OCI-LY7 (cell line): ENCODE measurements at places on chromosomes 13 and 19. TPM values are rescaled to one million over a fixed set of nuclear protein-coding genes. Genes with fewer than 3 reads are reported as not detected.

GRCh38 chr13:42345367-42345766, 73.4 kb downstream of the AKAP11 start:
- DNase-seq, result no peak

DNA sequence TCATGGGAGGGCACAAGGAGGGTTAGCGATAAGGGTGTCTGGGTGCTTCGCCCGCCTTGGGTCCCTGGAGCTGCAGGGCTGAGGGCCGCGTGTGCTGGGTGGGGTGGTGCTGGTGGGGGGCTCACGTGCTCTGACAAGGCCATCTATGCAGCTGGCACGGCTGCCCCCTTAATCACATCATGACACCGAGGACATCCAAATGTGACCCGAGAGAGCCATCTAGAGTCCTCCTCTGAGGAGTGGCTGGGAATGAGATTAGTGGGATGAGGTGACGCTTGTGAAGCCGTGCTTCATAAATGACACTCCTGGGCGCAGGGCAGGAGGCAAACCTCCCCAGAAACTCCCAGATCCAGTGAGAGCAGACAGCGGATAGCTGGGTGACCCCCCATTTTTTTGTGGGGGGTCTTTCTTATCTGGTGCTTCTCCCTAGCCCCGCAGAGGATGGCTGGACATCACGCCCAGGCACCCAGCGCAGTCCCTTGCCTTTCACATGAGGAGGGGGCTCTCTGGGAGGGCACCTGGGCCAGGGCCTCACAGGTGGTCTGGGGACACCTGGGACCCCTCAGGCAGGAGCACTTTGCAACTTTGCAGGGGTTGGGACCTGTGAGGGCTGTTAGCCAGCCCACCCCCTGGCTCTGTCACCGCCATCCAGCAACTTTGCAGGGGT, 6.6 kb downstream of the FZR1 start:
- no peak for DNase-seq

- no peak for DNase-seq
Observed at GRCh38 chr19:18390065-18390907, 4.3 kb downstream of the GDF15 start.

ACTMAP gene
- total RNA-seq, result 52.1 and 54.8 TPM in 2 replicates

JAK3 gene
- total RNA-seq, result 24.4 and 25.3 TPM in 2 replicates

DNA sequence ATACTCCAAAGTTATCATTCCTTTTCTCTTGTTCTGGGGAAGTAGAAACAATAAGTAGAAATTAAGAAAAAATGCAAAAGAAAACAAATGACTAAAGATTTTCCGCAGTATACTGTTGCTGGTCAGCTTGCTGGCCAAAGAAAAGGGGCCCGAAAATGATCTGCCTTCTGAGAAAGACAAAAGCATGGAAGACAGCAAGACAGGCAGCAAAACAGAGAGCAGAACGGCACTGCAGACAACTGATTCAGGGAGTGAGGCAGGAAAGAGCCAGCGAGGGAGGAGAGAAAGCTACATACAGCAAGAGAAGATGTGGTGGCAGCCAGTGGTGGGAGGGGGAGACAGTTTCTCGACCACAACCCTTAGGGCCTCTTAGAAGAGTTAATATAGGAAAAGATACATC, 5.3 kb upstream of the DOCK9 start:
- no peak for DNase-seq

- no peak for DNase-seq
Observed at GRCh38 chr13:78468621-78469020, 134.7 kb downstream of the POU4F1 start.

SYNGR4 gene
- 1.0 and 1.2 TPM in 2 replicates for total RNA-seq

DNA sequence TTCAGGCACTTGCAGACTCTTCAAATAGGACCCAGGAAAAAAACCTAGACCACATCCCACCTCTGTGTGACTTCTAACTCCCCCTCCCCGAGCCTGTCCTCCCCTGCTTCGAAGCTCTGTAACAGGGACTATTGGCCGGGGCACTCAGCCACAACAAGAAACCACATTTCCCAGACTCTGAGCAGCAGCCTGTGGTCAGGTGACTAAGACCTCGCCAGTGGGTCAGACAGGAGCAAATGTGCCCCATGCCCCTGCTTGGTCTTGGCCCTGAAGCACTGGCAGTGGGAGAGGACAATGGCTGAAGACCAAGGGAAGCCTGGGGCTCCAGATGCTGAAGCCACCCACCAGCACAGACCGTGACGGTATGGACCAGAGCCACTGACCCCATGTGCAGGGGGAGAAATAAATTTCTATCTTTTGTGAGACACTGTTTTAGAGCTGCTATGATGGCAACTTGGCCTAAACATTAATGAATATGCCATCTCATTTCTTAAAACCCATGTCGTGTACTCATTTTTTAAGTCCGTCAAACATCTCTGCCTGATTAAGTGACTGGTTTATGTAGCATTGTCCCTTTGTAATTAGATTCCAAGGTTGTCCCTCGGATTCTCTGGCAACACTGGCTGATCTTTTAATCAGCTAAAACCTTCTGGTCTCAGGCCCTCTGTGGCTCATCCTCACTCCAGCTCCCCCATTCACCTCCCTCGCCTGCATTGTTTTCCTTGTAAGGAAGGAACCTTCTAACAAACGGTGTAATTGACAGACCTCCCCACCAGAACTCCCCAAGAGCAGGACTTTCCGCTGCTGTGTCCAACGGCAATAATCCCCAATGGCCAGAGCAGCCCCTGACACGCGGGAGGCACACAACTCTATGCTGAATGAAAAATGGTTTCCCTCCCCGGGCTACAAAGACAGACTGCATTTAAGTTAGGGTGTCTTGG, 98.4 kb downstream of the STK24 start:
- peak; percentile 6 for DNase-seq

HSH2D gene
- 70.4 and 79.0 TPM in 2 replicates for total RNA-seq

DNA sequence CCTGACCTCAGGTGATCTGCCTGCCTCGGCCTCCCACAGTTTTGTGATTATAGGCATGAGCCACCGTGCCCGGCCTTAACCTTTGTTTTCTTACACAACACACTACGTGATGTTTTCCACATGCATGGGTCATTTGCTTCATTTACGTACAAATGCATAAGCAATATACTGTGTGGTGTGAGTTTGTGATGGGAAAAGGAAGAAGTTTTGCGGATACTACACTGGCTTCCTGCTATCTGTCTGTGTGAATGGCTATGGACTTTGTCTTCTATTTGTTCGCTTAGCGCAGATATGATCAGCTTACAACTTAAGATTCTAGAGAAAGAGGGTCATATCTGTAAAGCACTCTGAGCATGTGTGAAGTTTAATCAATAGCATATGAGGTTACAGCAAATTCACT, 5.5 kb upstream of the ALOX5AP start:
- no peak for DNase-seq

ZNF667 gene
- total RNA-seq, result not detected in 2 replicates

NCAN gene
- total RNA-seq, result not detected in 2 replicates

DNA sequence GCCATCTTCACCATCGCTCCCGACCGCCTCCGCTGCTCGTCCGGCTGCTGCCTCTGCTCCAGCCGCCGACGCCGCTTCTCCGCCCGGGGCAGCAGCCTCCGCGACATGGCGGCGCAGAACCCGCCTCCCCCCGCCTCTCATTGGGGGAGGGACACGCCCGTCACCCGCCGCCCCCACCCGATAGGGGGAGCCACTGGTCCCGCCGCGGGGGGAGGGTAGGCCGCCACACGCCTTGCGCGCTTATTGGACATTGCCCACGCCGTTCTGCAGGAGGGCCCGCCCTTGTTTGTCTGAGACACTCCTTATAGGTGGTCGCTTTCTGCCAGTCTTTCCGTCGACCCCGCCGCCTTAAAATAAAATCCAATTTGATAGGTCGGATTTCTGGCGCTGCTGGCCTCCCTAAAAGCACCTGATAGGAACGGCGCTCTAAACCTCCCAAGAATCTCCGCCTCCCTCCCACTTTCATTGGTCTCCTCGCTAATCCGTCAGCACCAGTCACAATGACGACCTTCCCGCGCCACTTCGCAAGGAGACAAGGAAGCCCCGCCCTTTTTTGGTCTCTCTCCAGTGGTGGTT, at the start of gene HNRNPL:
HNRNPL (minus strand) TSS at position 127 of the 576 bp plus-strand sequence; CDS start at position 107, 20 bp downstream.
- DNase-seq, result peak; percentile 100

ZNF681 gene
- 6.0 and 6.2 TPM in 2 replicates for total RNA-seq

DNA sequence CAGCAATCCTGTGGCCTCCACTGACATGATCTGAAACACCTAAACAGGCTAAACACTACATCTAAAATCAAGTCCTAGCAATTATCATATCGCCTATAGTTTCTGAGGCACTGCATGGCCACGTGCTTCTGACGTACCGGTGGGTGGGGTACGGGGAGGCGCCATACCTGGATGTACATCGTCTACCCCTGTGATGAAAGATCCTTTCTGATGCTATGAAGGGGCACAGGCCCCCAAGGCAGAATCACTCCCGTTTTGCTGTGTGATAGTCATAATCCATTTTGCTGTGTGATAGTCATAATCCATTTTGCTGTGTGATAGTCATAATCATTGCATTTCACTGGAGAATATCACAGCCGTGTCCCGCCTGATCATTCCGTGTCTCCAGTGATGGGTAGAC, 118.7 kb upstream of the SOX1 start:
- no peak for DNase-seq

DNA sequence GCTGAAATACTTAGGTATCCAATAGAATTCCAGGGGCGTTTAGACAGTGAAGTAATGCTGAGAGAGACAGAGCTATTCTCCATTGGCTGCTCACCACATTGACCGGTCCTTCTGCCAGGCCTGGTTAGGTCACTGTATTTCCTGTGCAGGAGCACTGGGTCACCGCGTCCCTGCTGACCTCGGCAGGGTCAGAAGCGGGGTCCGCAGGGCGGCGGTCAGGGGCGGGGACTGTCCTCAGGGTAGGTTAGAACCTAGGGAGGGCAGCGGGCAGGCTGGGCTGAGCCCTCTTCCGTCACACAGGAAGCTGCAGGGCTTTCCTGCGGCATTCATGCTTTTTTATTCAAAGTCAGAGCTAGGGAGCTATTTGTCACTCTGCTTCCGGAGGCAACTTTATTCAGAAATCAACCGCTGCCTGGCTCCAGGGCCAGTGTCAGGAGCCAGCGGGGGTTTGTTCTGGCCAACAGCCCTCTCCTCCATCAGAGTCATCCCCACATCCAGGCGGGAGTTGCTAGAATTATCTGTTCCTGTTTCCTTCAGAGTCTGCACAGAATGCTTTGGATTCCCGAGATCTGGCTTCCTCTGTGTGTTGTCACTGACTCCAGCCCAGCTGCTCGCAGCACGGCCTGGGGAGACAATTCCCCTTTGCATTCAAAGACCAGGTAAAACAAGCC, 81.2 kb upstream of the WASF3 start:
- no peak for DNase-seq

DNA sequence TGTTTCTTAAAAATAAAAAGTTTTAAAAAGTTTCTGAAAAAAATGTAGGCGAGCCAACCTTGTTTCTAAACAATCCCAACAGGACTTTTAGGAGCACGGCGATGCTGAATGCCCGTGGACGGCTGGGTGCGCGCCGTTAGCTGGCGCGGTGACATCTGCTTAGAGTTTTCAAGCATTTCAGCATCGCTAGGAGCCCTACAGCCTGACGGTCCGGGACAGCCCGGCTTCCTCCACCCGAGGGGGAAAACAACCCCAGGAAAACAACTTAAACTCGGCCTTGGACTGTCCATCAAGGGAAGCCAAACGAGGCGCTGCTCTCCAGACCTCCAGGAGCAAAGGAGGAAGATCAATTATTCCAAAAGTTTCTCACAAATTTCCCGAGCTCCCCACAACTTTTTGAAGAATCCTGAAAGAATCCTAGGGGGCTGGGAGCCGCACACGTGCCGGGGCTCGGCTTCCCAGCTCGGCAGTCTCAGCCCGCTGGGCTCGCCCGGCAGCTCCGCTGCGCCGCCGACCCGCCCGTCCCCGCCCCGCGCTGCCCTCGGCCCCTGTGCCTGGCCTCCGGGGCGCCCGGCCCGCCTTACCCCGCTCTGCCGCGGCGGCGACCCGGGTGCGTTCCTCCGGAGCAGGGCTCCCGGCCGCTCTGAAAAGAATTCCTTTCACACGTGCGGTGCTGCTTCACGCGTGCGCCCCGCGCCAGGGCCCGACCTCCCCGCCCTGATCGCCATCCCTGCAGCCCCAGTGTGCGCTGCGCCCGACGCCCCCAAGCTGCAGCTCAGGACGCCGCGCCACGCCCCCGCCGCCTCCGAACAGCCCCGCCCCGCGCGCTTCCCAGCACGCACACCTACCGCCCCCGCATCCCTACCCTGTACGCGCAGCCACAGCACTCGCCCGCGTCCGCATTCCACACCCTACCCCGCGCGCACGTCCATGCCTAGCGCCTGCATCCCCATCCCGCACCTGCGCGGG, at the start of gene GJA3:
GJA3 (minus strand) TSS at position 747 of the 969 bp plus-strand sequence. CDS start 17,764 bp downstream, outside the sequence.
- DNase-seq, result no peak

- DNase-seq, result no peak
Observed at GRCh38 chr13:101258071-101258470, 158.2 kb downstream of the NALCN start.

DNA sequence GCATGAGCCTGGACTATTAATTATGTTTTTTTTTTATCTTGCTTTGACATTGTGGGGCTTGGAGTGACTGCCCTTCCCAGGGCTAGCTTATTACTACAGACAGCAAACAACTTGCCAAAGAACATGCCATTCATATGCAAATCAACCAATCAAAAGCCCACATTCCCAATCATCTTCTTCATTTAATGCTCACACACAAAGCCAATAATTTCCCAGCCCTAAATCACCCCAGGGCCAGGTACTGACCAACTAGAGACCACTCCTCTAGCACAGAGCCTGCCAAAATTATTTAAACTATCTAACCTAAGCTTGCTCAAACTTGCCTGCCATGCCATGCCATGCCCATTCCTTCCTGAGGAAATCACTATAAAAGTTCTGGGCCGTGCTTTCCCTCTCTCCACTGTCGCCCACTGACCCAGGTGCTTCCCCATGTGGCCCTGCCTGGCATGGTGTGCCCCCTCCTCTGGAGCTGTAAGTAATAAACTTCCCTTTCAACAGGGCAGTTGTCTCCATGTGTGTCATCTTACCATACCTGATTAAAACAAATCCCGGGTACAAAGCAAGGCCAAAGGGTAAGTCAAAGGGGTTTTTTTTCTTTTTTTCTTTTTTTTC, 15.7 kb downstream of the PBX4 start:
- no peak for DNase-seq

GRCh38 chr19:46385636-46386035, 27.7 kb downstream of the CCDC8 start:
- DNase-seq, result no peak

HIF3A gene
- not detected in 2 replicates for total RNA-seq

APBA3 gene
- total RNA-seq, result 25.1 and 28.7 TPM in 2 replicates

GRCh38 chr13:94173312-94173854, 306.1 kb downstream of the DCT start:
- DNase-seq, result no peak

DNA sequence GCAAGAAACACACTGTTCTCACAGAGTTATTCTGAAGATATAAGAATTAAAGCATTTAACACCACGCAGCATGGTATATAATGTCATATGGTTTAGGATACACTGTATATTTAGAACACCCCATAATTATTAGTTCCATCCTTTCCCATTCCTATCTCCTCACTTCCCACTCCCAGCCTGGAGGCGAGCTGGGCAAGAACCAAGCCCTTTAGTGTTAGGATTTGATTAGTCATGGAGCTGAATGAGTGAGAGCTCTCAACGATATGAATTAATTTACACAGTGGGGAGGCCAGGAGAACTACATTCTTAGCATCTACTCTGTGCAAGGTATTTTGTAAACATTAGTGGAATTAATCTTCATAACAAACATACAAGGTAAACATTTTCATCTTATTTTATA, 934.3 kb downstream of the DIAPH3 start:
- no peak for DNase-seq
